ENCODE measurements at places on chromosomes 6 and 20.

GRCh38 chr6:136059308-136059707 lies 190.8 kb downstream of the MTFR2 start:
- no peak for DNase-seq

- no peak for DNase-seq
These were observed 66.3 kb downstream of the SMOC2 start for GRCh38 chr6:168507297-168507696.

GRCh38 chr6:14701946-14702345 lies 543.9 kb upstream of the JARID2 start:
- no peak for DNase-seq

GRCh38 chr6:106724848-106725247 lies 95.5 kb downstream of the QRSL1 start:
- DNase-seq, result no peak

DNA sequence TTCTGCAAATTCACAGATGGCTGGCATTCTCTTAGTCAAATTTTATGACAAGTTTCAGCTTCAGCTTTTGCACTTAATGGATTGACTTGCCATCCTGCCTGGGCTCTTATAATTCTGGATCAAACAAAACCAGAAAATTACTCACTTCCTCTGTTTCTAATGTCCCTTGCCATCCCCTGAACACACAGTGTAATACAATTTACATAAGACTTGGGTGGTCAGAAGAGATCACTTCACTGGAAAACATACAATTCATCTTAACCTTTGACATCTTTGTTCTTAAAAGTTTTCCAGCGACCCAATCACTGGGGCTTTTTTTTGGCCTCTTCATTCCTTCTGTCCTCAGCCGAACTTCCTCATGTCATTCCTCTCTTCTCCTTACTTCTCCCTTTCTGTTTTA lies 199.0 kb downstream of the ARHGAP18 start:
- DNase-seq, result no peak

- no peak for DNase-seq
These were observed 370.5 kb upstream of the RSPO3 start for GRCh38 chr6:126747728-126748540.

GRCh38 chr20:2946988-2947961 lies 74.0 kb downstream of the PTPRA start:
- peak; percentile 12 for DNase-seq

DNA sequence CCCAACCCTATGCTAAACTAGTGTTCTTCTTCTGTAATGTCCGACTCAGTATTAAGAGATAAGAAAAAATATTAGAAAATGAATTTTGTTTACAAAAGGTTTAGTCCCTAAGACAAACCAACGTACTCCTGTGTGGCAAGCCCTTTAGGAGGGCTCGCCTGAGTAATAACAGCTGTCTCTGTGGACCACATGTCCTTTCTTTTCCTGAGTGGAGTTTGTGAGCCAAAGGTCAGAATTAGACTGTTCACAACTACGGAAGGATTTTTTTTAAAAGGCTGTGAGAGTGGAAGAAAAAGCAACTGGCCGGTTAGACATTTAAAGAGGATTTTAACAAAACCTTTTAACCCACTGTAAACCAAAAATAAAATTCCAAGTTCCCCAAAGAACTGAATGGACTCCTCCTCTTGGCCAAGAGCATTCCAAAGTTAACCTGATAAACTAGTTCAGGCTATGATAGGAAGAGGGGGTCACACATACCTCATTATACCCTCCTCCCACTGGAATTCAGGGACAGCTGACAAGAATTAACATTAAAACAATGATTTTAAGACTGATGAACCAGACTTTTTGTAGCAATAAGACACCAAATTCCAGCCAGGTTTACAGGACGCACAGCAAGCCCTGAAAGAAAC lies 43.5 kb downstream of the FAM184A start:
- DNase-seq, result no peak

- peak; percentile 14 for DNase-seq
These were observed 365.8 kb upstream of the HSF2 start for GRCh38 chr6:122033564-122034181.

GRCh38 chr6:4394786-4395185 lies 259.4 kb upstream of the ECI2 start:
- no peak for DNase-seq

DNA sequence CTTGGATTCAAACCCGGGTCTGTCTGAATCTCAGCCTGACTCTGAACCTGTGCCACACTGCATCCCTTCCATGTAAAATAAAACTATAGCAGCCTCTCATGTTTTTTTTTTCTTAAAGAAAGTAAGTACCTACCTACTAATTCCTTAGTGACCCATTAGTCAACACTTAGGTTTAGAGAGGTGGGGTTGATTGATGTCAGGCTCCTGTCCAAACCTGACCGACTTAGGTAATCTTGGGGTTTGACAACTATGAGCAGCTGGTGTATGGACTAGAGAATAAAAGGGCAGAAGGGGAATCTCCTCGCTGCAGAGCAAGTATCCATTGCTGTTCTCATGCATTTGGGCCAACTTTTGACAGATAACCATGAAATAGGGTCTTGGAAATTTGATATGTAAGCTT lies 6.5 kb downstream of the NKAIN2 start:
- no peak for DNase-seq

DNA sequence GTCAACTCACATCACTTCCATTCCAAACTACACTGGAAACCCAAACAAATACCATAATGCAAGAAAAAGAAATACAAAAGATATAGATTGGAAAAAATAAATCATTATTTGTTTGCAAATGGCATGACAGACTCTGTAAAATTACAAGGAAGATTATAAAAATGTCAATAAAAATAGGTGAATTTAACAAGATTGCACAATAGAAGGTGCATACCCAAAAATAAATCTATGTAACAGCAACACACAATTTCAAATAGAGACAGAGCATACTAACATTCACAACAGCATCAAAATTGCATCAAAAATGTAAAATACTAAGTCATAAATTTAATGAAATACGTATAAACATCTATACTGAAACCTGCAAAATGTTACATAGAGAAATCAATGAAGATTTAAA lies 1140.0 kb upstream of the GJE1 start:
- DNase-seq, result no peak

DNA sequence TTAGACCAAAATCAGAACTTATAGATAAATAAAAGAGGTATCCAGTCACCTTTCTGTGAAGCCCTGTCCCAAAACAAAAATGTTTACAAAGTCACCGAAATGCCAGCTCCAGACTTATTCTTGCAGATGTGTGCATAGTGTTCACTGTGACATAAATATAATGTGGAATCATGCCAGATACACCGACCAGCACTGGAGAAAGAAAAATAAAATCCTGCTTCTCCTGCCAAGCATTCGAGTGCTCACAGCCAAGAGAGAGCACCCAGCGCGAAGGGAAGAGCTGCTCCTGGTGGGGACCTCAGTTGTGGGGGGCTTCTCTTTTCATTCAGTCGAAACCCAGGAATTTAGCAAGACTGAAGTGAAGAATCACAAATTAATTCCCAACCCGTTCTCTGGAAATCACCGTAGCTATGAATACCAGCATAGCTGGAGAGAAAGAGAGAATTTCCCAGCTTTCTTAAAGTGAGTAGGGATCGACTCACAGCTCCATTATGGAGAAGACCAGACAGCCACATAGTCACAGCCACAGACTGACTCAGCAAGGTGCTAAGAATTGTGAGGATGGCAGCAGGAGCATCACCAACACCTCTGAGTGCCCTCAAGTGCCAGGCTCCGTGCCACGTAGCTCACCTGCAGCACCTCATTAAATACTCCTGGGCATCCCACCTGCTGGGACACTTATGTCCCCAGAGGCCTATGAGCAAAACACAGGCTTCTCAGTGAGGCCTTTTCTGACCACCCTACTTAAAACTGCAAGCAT lies 33.2 kb downstream of the BFSP1 start:
- DNase-seq, result no peak

GRCh38 chr20:15564981-15565380 lies 1008.3 kb downstream of the KIF16B start:
- no peak for DNase-seq

- no peak for DNase-seq
These were observed 26.5 kb upstream of the PPP1R14C start for GRCh38 chr6:150116200-150116800.

GRCh38 chr20:11499101-11499634 lies 418.5 kb upstream of the BTBD3 start:
- DNase-seq, result no peak

DNA sequence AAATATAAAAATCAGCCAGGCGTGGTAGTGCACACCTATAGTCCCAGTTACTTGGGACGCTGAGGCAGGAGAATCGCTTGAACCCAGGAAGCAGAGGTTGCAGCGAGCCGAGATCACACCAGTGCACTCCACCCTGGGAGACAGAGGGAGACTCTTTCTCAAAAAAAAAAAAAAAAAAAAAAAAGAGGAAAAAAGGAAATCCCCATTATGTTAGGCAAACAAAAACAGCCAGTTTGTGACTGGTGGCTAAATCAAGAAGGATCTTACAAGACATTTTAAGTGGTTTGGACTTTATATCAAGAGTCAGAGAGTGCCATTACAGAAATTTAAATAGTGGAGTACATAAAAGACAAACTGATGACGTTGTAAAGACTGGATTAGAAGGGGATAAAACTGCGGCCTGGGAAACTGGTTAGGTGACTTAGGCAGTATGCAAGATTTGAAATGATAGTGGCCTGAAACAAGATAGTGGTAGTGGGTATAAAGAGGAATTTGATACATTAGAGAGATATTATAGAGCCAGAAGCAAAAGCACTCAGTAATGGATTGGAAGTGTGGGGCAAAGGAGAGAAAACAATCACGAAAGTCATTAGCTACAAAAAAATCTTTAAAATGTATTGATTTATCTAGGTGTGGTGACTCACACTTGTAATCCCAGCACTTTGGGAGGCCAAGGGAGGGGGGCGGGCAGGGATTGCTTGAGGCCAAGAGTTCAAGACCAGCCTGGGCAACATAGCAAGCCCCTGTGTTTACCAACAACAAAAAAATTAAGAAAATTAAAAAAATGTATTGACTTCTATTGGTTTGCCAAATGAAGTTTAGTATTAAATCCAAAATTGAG lies 1.7 kb upstream of the MYO6 start:
- peak; percentile 60 for DNase-seq

GRCh38 chr20:16352321-16352720 lies 220.9 kb downstream of the KIF16B start:
- DNase-seq, result no peak

GRCh38 chr6:69311888-69312287 lies 484.9 kb downstream of the LMBRD1 start:
- no peak for DNase-seq

DNA sequence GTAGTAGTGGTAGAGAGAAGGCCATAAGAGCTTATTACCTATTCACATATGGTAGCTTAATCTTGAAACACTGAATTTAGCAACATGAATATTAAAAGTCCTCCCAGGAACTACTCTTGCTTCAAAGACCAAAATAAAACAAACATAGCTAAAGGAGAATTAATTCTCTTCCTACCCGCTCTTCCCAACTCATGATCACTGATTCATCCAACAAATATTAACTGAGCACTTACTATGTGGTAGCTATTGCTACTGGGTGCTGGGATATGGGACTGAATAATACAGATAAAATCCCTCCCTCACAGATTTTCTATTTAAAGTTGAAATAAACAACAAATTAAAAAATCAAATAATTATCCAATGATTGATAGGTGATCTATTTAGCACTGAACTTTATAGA lies 287.1 kb downstream of the BTBD9 start:
- no peak for DNase-seq

DNA sequence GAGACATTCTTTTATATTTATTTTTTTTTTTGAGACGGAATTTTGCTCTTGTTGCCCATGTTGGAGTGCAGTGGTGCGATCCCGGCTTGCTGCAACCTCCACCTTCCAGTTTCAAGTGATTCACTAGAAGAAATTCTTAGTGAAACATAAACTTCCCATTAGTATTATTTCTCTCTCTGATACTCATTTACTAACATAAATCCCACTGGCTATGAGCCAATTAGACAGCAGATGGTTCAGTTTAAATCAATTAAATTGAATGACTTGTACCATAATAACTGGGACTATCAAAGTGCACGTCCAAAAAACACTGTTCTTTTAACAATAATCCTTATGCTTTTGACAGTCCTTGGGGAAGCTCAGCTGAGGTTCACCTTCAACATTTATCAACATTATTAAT lies 111.2 kb upstream of the PTCHD4 start:
- no peak for DNase-seq

- no peak for DNase-seq
These were observed 43.3 kb downstream of the IL20RA start for GRCh38 chr6:137001299-137001976.

GRCh38 chr6:162478192-162478671 lies 249.3 kb downstream of the PRKN start:
- no peak for DNase-seq

GRCh38 chr6:4613795-4614194 lies 162.4 kb upstream of the CDYL start:
- DNase-seq, result no peak

- DNase-seq, result no peak
These were observed 36.8 kb downstream of the GNAS start for GRCh38 chr20:58889334-58889760.

DNA sequence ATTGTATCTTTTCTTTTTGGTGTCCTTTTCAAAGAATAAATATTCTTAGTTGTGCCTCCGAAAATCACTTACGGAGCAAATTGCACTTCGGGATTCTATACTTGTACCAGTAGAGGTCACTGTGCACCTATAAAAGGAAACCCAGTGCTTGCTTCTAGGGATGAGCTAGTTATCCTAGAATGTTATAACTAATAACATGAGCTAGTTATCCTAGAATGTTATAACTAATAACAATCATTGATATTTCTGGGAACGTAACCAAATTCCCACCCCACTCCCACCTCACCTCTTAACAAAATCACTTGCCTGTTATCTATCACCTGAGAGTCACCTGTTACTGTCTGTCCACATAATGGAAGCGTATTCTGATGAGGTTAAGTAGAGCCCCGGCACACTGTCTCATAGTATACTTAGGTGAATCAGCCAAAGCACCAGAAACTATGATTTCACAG lies 126.9 kb upstream of the TIAM2 start:
- peak; percentile 15 for DNase-seq
